IMR-90 (cell line): ENCODE measurements at places on chromosomes 1 and 21.
A peak's percentile ranks its signal among the peaks of the same experiment; 100 is the strongest.

DNA sequence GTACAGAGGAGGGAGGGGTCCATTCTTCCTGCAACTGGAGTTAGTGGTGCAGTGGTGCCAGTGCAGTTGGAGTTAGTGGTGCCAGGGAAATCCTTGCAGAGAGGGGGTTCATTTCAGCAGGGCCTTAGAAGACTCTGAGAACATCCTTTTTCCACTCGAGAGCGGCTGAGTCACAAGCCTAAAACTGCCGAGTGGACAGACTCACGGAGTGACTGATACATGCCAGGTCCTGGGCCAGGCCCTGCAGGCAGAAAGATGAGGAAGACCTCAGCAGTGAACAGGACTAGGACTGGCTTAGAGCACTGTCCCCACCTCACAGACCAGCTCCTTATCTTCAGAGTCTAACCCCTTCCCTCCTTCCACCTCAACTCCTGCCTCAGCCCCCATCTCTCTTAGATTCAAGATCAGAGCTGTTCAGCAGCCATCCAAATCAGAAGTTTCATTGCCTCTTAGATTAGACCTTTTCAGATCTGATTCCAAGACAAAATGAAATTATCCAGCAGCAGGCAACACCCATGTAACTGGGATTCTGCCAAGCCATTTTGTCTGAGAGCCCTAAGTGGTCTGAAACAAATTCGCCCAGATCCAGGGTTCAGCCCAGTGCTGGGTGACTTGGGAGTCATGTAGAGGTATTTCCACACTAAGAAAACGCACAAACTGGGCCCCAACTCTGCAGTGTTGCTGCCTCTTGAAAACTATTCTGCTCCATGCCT is 12.7 kb upstream of the IKBKE start:
- peaks cover 40% of the 10 kb centered on the region for H3K36me3 ChIP-seq
- H3K4me3 ChIP-seq: no peak overlapping the region
- no peak overlapping the region for H3K27ac ChIP-seq
- H3K4me1 ChIP-seq: peaks cover 9% of the 10 kb centered on the region
- H3K27me3 ChIP-seq: no peaks in the 10 kb centered on the region
- peak; percentile 23 for DNase-seq

DNA sequence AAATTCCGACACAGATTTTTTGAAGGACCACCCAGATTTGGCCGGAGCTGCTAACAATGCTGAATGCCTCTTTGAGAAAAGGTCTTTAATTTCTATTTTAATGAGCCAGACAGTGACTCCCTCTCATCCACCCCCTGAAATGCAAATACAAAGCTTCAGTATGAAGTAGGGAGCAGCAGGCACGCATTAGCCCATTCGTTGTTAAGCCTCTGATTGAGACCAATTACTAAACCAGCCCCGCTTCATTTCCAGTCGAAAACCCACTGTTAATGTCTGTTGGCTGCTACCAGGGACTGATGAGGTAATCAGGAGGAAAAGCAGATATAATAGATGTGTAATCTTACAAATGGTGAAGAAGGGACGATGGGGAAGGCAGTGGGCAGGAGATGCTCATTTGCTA is 4.8 kb upstream of the C8A start:
- no peaks in the 10 kb centered on the region for H3K27me3 ChIP-seq
- no peak overlapping the region for H3K27ac ChIP-seq
- H3K36me3 ChIP-seq: no peaks in the 10 kb centered on the region
- DNase-seq: no peak
- no peak overlapping the region for H3K4me3 ChIP-seq

DNA sequence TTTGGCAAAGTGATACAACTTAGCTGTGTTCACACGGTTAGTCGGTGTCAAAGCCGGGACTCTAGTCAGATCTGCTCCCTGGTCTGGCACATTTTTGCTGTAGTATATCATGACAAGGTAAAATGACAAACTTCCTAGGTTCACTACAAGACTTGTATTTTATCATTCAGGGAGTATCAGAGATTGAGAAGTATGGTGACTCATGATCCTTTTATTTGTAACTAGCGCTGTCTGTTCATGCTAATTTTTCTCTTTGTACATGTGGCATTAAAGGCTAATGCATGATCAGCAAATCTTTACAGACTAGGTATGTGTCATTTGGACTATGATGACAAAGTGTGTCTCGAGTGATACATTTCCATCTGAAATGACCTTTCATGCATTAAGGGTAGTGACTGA is 326.7 kb downstream of the SIPA1L2 start:
- H3K27ac ChIP-seq: no peak overlapping the region
- peaks cover 4% of the 10 kb centered on the region; the same call in 1 of the 2 replicates for H3K4me1 ChIP-seq
- no peaks in the 10 kb centered on the region for H3K27me3 ChIP-seq

- no peak overlapping the region for H3K4me3 ChIP-seq
- peak; percentile 47 for DNase-seq
- H3K36me3 ChIP-seq: no peaks in the 10 kb centered on the region
- H3K27ac ChIP-seq: peak overlapping the region; percentile 14; the same call in 1 of the 2 replicates
- H3K27me3 ChIP-seq: no peaks in the 10 kb centered on the region
- H3K4me1 ChIP-seq: peaks cover 23% of the 10 kb centered on the region
Observed at GRCh38 chr1:164780111-164780812, 221.3 kb downstream of the PBX1 start.

- H3K27me3 ChIP-seq: no peaks in the 10 kb centered on the region
- no peak overlapping the region for H3K27ac ChIP-seq
- H3K4me3 ChIP-seq: no peak overlapping the region
- H3K36me3 ChIP-seq: no peaks in the 10 kb centered on the region; the same call in 1 of the 2 replicates
- DNase-seq: peak; percentile 30
Observed at GRCh38 chr1:169163059-169163458, 56.6 kb downstream of the ATP1B1 start.

DNA sequence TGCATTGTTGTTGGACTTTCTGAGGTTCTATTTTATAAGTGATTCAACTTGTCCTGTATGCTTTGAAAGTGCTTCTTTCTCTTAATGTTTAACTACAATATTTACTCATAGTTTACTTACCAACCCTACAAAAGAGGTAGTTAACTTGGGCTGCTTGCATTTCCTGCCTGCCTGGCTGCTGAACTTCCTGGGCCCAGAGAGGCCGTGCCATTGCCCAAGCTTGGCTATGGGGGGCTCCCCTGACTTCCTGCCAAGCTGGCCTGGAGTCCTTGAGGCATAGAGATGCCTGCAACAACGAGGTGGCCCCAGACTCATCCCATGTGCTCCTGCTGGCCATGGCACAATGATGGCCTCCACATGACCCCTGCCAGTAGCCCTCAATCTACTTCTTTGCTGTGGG is 361.6 kb upstream of the PLD5 start:
- no peak overlapping the region for H3K4me3 ChIP-seq
- H3K27me3 ChIP-seq: no peaks in the 10 kb centered on the region
- no peak for DNase-seq
- H3K27ac ChIP-seq: no peak overlapping the region

- no peak overlapping the region for H3K4me3 ChIP-seq
- DNase-seq: peak; percentile 21
- peaks cover 8% of the 10 kb centered on the region for H3K4me1 ChIP-seq
- H3K27me3 ChIP-seq: no peaks in the 10 kb centered on the region
- no peaks in the 10 kb centered on the region for H3K36me3 ChIP-seq
Observed at GRCh38 chr1:72229893-72230292, 52.4 kb downstream of the NEGR1 start.

DNA sequence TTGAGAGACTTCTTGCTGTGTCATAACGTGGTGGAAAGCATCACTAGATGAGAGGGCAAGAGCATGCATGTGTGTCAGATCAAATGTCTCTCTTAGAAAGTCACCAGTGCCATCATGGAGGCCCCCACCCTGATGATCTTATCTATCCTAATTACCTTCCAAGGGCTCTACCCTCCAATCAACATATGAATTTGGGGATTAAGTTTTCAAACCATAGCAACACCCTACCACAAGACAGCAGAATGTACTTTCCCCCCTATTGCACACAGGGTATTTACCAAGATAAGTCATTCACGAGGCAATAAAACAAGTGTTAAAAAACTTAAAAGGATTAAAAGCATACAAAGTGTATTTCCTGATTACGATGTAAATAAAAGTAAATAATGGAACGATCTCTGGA is 515.6 kb downstream of the LMO4 start:
- no peak overlapping the region for H3K4me3 ChIP-seq
- H3K27me3 ChIP-seq: no peaks in the 10 kb centered on the region
- H3K36me3 ChIP-seq: no peaks in the 10 kb centered on the region
- DNase-seq: no peak
- H3K4me1 ChIP-seq: no peaks in the 10 kb centered on the region; the same call in 1 of the 2 replicates

- H3K27me3 ChIP-seq: no peaks in the 10 kb centered on the region
- no peak for DNase-seq
- H3K27ac ChIP-seq: no peak overlapping the region
- H3K4me1 ChIP-seq: no peaks in the 10 kb centered on the region
- no peak overlapping the region for H3K4me3 ChIP-seq
Observed at GRCh38 chr1:5532811-5533210, 459.4 kb downstream of the NPHP4 start.

- H3K27me3 ChIP-seq: no peaks in the 10 kb centered on the region
- H3K4me1 ChIP-seq: peaks cover 3% of the 10 kb centered on the region; the same call in 1 of the 2 replicates
- H3K27ac ChIP-seq: no peak overlapping the region
- H3K4me3 ChIP-seq: no peak overlapping the region
- H3K36me3 ChIP-seq: no peaks in the 10 kb centered on the region
Observed at GRCh38 chr1:46084553-46085451, 47.6 kb downstream of the PIK3R3 start.

- H3K27ac ChIP-seq: no peak overlapping the region
- no peaks in the 10 kb centered on the region for H3K27me3 ChIP-seq
- no peak for DNase-seq
- no peaks in the 10 kb centered on the region for H3K4me1 ChIP-seq
- H3K36me3 ChIP-seq: peaks cover 2% of the 10 kb centered on the region; the same call in 1 of the 2 replicates
- no peak overlapping the region for H3K4me3 ChIP-seq
Observed at GRCh38 chr1:236160540-236161127, 18.3 kb downstream of the GPR137B start.

GRCh38 chr1:41622859-41623732 is 138.6 kb upstream of the EDN2 start:
- H3K36me3 ChIP-seq: no peaks in the 10 kb centered on the region
- DNase-seq: peak; percentile 56
- H3K4me1 ChIP-seq: peaks cover 32% of the 10 kb centered on the region
- H3K27me3 ChIP-seq: no peaks in the 10 kb centered on the region

- H3K27ac ChIP-seq: peak within 1 kb of the TSS; percentile 64
- no peaks in the 10 kb centered on the region for H3K36me3 ChIP-seq
- DNase-seq: peak; percentile 52
Observed at GRCh38 chr1:93447481-93448291, at the start of gene FNBP1L. Gene FNBP1L (plus strand): TSS chr1:93448118. CDS start chr1:93448282, 164 bp downstream.

GRCh38 chr1:9451081-9451480 is 88.2 kb upstream of the SLC25A33 start:
- peaks cover 11% of the 10 kb centered on the region for H3K4me1 ChIP-seq
- no peak overlapping the region for H3K4me3 ChIP-seq
- H3K36me3 ChIP-seq: no peaks in the 10 kb centered on the region
- DNase-seq: no peak
- H3K27ac ChIP-seq: no peak overlapping the region
- no peaks in the 10 kb centered on the region for H3K27me3 ChIP-seq

- no peak overlapping the region for H3K4me3 ChIP-seq
- peaks cover 6% of the 10 kb centered on the region; the same call in 1 of the 2 replicates for H3K4me1 ChIP-seq
- no peaks in the 10 kb centered on the region for H3K36me3 ChIP-seq
- no peak overlapping the region for H3K27ac ChIP-seq
- H3K27me3 ChIP-seq: peaks cover 82% of the 10 kb centered on the region
Observed at GRCh38 chr1:156856282-156856785, 2.6 kb downstream of the INSRR start.

DNA sequence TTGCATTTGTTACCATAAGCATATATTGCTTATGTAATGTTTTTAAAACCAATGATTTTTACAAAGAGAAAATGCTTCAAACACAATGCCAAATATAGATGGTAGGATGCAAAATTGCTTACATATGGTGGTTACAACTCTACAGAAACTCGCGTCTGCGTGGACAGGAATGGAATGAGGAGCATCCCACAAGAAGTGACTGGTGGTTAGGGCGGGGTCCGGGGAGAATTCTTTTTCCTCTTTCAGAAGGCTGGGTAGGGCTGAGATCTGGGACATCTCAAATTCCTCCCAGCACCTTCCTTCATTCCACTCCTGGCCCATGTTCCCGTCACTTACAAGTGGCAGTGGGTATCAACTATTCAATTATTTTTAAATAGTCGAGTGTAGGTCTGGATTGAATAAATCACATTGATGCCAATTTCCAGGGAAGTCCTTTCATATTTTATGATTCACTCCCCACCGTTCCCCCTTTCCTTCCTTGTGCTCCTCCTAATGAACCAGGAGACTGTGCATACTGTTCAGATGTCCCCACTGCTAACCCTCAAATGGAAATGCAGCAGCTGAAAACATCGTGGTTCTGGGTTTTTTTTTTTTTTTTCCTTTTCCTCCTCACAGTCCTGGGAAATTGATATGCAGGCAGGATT is 174.5 kb upstream of the POU3F1 start:
- no peak overlapping the region for H3K4me3 ChIP-seq
- peak; percentile 29 for DNase-seq
- H3K27ac ChIP-seq: no peak overlapping the region
- H3K27me3 ChIP-seq: no peaks in the 10 kb centered on the region

GRCh38 chr1:3120140-3120539 is 51.1 kb downstream of the PRDM16 start:
- H3K27me3 ChIP-seq: no peaks in the 10 kb centered on the region
- no peaks in the 10 kb centered on the region for H3K4me1 ChIP-seq
- H3K27ac ChIP-seq: no peak overlapping the region
- no peak for DNase-seq

DNA sequence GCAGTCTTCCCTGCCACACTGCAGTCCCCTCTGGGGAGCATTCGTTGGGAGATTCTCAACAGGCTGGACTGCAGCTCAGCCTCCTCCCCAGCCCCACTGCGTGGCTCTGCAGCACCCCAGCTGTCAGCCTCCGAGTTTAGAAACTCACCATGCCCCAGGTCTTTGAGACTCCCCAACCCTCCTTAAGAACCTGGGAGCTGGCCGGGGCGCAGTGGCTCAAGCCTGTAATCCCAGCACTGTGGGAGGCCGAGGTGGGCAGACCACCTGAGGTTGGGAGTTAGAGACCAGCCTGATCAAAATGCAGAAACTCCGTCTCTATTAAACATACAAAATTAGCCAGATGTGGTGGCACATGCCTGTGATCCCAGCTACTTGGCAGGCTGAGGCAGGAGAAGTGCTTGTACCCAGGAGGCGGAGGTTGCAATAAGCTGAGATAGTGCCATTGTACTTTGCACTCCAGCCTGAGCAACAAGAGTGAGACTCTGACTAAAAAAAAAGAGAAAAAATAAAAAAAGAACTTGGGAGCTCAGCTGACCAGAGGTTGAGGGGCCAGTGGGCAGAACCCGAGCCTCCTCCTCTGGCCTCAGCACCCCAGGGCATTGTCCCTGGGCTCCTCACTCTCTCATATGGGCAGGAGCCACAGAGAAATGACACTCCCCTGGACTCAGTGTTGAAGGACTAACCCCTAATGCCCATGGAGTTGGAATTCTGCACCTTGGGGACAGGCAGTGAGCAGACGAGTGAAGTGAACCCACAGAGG is 5.6 kb downstream of the OLIG2 start:
- no peak overlapping the region for H3K27ac ChIP-seq
- no peak for DNase-seq
- peaks cover 84% of the 10 kb centered on the region for H3K27me3 ChIP-seq
- H3K4me1 ChIP-seq: 0 out of 2 replicates have a peak, but pooled peaks cover 2% of the 10 kb centered on the region
- H3K4me3 ChIP-seq: no peak overlapping the region
- no peaks in the 10 kb centered on the region for H3K36me3 ChIP-seq

GRCh38 chr1:218171302-218171893 is 113.7 kb upstream of the RRP15 start:
- no peak overlapping the region for H3K27ac ChIP-seq
- no peak overlapping the region for H3K4me3 ChIP-seq
- H3K36me3 ChIP-seq: no peaks in the 10 kb centered on the region
- H3K27me3 ChIP-seq: peaks cover 13% of the 10 kb centered on the region

GRCh38 chr1:25197235-25197975 is 34.9 kb downstream of the SYF2 start:
- no peaks in the 10 kb centered on the region for H3K36me3 ChIP-seq
- DNase-seq: no peak
- H3K27ac ChIP-seq: no peak overlapping the region
- H3K27me3 ChIP-seq: peaks cover 72% of the 10 kb centered on the region
- no peaks in the 10 kb centered on the region; the same call in 1 of the 2 replicates for H3K4me1 ChIP-seq
- no peak overlapping the region for H3K4me3 ChIP-seq
